ENCODE measurements at places on chromosomes 5 and 9.

- no peak for ATAC-seq
Observed at GRCh38 chr9:83588256-83588655, 34.7 kb upstream of the IDNK start.

DNA sequence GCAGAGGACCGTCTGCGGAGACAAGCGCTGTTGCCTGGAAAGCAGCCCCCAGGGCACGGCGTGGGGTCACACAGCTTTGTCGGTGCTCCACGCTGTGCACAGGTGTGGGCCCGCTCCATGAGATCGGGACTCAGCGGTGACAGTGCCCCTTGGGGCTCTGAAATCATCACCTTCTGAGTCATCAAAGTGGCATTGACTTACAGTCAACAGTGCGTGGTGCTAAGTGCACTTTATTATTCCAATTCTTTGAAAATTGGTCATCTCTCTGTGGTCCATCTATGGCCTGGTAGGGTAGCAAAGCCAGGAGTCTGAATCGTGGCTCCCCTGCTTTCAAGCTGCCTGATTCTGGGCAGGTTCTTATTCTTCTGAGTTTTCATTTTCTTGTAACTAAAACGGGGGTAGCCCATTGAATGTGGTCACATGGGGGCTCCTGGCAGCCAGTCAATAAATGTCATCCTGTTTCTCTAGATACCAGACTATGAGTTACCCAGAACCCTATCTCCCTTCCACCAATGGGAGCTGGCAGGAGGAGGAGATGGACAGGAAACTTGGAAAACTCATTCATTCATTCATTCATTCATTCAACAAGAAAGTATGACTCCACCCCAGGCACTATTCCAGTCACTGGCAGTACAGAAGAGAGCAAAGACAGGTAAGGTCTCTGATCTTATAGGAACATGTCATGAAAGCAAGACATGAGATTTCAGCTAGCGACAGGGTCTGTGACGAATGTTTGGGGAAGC lies 20.3 kb upstream of the UNC5A start:
- no peak for ATAC-seq

DNA sequence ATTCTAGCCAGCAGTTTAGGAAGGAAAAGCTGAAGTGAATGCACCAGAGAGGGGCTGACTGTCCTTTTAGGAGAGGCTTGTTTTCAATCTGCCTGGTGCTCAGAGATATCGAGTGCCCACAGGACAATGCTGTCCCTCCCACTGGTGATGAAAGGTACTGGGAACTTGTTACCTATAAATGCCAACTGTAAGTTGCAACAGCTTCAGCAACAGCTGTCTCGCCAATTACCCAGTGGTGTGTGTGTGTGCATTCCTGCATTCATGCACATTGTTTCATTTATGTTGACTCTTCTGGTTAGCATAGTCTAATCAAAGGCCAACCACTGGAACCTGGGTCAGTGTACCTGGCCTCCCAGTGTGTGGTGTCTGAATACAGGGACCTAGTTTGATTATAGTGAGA lies 161.1 kb downstream of the CSNK1G3 start:
- peak; percentile 61 for ATAC-seq

DNA sequence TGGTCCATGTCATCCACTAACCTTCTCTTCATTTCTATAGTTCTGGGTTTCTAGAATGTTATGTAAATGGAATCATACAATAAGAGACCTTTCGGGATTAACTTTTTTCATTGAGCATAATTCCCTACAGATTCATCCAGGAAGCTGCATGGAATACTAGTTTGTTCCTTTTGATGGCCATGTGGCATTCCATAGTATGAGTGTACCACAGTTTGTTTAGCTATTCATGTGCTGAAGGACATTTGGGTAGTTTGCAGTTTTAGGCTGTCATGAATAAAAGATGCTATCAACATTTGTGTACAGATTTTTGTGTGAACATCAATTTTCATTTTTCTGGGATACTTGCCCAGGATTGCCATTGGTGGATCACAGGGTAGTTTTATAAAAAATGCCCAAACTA lies 6.8 kb upstream of the SPTLC1 start:
- ATAC-seq = no peak

DNA sequence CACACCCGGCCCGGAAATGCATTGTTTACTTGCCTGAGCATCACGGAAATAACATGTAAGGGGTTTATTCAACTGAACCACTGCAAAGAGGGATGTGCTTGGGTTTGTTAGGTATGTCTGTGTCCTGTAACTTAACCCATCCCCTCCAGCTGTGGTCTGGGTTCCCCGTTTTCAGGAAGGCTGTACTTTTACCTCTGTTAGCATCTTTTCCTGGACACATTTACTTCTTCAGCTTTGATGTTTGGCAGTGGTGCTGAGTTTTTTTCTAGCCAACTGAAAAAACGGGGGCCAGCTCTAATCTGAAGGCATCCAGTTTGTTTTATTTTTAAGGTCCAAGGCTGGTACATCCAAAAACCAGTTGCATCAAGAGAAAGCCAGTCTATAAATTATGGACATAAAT lies 561.8 kb downstream of the BNC2 start:
- ATAC-seq = no peak

GRCh38 chr5:137092831-137093230 lies 406.3 kb downstream of the SPOCK1 start:
- ATAC-seq = no peak

GRCh38 chr5:90802474-90803317 lies 244.1 kb downstream of the ADGRV1 start:
- ATAC-seq = peak; percentile 53

GRCh38 chr9:98315551-98316060 lies 60.2 kb upstream of the TBC1D2 start:
- peak; percentile 83 for ATAC-seq

- ATAC-seq = no peak
Observed at GRCh38 chr5:131635684-131636572, 899 bp upstream of the RAPGEF6 start.

GRCh38 chr5:66671305-66671704 lies 75.1 kb downstream of the MAST4 start:
- ATAC-seq = no peak

- no peak for ATAC-seq
Observed at GRCh38 chr9:134656334-134657006, 14.9 kb downstream of the COL5A1 start.

DNA sequence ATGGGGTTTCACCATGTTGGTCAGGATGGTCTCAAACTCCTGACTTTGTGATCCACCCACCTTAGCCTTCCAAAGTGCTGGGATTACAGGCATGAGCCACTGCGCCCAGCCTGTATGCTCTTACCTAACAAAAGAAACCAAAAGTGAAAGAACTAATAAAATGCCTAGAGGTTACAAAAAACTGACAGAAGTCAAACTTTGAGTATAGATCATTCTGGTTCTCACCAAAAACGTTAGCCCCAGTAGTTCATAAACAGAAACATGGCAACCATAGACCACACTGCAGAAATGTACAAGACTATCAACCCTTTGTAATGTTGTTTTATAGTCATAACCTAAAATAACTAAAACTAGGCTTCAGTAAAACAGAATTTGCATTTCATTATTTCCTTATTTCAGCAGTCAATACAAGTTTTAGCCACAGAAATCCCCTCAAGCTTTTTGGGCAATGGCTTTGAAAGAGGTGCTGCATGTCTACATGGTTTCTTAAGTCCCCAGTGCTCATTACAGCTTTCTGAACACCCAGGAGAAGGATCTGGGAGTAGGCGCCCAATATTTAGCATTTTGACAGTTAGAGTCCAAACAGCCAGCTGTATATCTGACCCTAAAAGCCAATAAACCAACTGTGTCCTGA lies 72.5 kb downstream of the EPB41L4A start:
- ATAC-seq = no peak

DNA sequence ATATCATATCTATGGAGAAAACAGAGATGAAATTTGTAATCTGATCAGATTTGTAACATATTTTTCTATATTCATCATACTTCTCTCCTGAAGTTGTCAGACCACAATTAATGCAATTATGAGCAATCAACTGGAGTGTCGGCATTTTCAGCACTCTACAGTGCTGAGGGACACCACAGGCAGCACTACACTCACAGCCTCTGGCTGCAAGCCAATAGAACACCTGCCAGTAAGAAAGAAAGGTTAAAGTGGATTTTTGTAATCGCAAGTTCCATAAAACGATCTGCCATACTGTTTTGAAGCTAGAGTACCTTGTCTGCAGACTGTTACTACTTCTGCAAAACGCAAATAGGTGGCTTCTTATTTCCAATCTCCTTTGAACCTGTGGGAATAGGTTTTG lies 147.6 kb downstream of the ADAMTS6 start:
- ATAC-seq = no peak

DNA sequence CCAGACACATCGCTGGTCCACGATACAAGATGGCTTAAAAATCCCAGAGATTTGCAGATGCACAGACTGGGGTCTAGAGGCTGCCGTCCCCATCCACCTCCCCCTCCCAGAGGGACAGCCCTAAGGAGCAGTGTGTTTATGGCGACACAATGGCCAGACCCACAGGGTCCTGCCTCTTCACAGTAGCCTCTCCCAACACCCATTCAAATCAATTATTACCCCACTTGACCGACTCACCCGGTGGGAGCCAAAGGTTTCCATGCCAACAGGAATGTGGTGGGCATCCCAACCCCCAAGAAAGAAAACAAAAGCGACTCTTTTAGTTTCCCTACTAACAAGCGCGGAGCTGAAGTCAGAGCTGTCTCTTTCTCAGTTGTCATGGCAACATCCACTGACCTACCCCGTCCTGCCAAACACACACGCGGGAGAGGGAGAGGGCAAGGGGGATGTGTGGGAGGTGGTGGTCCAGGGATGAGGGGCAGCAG lies 209.0 kb downstream of the TTLL11 start:
- ATAC-seq = no peak

DNA sequence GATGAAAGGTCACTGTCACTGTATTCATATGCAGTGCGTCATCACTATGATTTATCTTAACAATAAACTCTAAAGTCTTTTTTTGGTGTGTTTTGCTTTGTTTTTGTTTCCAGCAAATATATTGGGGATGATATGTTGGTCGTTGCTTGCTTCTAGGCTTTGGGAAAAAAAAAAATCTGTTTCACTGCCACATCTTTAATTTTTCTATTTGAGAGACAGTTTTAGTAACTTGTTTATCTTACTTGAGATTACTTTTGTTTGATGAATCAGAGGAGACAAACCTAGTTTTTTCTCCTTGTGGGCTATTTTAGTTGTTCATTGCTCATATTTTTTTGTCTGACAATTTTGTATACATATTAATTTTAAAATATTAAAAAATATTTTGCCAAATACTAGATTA lies 19.4 kb downstream of the CWC27 start:
- ATAC-seq = no peak

DNA sequence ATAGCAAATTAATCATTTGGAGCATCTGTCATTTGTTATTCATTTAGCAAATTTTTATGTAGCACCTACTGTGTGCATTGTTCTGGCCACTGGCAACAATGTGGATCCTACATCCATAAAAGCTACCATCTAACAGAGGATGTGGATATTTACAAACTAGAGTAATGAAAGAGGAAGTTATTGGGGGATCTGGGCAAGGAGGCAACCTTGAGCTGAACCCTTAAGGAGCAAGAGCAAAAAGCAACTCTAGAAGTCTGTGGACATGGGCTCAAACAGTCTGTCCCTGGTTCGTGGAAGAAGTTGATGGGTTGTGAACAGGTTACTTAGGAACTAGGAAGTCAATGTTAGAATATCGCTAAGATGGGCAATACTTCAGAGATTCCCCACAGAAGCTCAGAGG lies 259.9 kb downstream of the SYK start:
- no peak for ATAC-seq

- no peak for ATAC-seq
Observed at GRCh38 chr5:1732238-1732941, 67.2 kb downstream of the MRPL36 start.

DNA sequence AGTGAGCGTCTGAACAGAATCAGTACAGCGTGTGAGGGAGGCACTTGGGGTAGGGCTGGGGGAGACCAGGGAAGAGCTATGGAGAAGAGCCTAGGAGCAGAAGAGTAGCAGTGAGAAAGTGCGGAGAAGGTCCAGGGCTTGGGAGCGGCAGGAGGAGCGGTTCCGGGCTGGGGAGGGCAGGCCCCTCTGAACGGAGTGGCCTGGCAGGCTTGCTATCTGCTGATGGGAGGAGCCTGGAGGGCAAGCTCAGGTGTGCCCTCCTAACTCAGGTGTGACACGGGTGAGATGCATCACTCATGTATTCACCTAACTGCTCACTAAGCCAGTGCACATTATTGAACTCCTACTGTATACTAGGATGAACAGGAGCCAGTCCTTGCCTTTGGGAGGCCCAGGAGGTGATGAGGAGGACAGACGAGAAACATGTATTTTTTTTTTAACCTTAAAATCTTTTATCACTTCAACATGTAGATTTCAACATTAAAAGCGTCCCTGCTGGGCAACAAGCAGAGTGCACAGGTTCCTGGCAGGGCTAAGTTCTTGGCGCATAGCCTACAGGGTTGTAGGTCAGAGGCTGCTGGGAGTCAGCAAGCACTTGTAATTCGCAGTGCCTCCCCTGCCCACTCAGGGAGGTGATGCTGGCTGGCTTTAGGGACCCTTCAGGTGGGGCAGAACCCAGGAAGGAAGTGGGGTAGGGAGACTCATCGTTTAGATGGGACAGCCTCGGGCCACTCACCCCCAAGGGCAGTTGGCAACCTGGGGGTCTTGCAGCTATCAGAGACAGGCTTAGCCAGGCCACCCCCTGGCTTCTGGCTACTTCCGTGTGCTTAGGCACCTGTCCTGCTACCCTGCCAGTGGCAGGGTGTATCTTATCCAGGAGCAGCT lies 55.5 kb downstream of the TMOD1 start:
- peak; percentile 5 for ATAC-seq

- ATAC-seq = no peak
Observed at GRCh38 chr5:91311168-91311696, 71.9 kb downstream of the ARRDC3 start.

DNA sequence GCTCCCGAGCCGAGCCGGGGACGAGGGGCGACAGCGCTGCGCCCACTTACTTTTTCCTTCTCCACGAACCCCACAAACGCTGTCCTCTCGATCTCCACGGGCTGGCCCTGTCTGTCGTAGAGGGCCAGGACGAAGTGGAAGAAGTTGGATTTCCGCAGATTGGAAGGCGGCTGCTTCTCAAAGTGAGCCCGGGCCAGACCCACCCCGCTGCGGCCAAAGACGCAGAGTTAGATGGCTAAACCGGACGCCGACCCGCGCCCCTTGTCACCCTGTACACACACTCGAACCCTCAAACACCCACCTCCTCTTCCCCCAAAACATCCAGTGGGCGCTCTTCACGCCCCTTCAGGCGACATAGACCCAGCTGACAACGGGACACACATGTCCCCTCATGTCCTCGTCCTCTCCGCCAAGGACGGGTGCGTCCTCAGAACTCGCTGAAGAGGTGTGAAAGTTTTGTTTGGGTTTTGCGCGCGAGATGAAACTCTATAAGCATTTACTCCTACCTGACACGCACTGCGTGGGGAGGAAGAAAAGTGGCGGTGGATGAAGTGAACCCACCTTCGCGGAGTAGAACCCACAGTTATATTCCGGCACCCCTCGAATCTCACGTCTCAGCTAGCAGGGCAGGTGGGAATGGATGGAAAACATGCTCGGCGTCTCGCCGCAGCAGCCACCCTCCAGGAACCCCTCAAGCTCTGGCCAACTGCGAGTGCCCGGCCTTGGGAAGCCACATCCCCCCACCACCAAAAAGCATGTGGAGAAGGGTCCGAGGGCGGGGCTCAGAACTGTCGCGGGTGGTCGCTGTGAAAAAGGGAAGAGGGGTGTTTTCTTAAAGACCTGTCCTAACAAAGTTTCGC lies 2.6 kb downstream of the EBF1 start:
- no peak for ATAC-seq

All from stimulated activated memory B cell treated with anti-CD40 and anti-IgM and Interleukin-4, amounts not matched to agents 10 μg/mL and 1 μg/mL and 100 μg/mL, for 72 hours (primary cell).